ENCODE measurements at places on chromosomes 13 and 19. TPM values are rescaled to one million over a fixed set of nuclear protein-coding genes. Genes with fewer than 3 reads are reported as not detected.

OR7D2 gene
- total RNA-seq, result 0.25 TPM

DNA sequence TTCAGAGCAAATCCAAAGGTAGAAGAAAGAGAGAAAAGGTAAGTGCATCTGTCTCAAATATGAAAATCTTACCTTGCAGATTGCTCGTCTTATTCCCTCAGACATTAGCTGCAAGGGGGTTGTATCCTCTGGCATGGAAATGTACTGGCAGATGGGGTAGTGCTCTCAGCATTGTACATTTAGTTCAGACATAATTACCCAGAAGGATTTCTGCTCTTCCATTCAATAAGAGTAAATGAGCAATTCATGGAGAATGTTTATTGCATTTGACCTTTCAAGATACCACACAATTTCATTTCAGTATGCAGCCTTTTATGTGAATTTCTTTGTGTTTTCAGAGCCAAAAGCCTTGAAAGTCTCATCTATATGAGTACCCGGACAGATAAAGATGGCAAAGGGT, 63.8 kb downstream of the SCEL start:
- DNase-seq, result no peak

DNA sequence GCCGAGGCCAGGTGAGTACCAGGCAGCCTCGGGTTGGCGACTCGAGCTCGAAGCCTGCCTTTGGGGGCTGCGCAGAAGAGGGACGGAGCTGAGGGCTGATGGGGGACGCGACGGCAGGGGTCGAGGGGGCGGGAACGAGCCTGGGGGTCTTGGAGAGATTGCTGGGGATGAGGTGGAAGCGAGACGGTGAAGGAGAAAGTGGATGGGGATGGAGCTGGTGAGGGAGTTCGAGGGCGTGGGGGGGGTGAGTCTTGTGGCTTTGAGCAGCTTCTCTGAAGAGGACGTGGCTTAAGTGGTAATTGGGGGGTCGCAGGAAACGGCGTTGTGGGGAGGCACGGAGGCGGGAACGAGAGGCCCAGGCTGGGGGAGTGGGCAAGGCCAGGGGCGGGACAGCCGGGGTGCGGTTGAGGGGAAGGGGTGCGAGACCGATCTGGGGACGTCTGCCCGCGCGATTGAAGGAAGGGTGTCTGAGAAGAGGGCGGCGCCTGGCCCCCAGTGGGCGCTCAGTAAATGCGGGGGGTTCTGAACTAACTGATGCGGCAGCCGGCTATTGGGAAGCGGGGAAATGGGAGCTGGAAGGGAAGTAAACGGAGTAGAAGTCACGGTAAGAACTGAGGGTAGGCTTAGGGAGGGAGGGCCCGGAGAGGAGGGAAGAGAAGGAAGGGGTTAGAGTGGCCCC, 426 bp downstream of the MYO9B start:
- DNase-seq, result peak; percentile 57

ZNF534 gene
- not detected for total RNA-seq

DNA sequence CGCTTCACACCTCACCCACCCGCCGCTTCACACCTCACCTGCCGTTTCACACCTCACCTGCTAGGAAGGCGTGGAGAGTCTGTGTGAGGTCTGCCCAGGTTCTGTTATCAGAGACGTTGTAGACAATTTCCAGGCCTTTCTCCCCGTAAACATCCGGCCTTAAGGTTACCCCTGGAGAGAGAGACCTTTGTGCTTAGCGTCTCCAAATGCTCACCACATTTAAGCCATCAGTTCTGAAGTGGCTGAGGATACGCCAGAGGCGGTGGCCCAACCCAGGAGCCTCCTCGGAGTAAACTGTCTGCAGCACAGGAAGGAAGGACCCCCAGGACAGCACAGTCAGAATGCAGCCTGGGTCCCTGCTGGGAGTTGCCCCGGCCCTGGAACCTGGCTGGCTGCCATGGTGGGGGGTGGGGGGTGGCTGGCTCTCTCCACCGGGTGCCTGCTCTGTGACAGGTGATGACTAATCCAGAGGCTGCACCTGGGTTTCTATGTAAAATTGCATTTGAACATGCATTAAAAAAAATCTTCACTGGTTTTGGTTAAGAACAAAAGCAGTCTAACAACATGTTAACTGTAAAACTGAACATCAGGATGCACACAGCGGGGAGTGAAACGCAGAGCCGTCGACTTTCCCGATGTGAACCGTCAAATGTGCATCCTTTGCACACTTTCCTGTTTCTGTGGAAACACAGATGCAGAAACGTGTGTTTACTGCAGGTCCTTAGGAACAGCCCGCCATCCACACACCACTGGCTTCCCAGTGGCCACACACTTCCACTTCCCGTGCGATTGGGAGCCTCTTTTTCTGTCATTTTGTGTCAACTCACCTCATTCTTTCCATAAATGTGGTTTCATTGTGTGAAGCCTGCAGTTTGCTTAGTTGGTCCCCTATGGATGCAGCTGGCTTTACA, 4.5 kb downstream of the ATP4B start:
- DNase-seq, result peak; percentile 45

DNA sequence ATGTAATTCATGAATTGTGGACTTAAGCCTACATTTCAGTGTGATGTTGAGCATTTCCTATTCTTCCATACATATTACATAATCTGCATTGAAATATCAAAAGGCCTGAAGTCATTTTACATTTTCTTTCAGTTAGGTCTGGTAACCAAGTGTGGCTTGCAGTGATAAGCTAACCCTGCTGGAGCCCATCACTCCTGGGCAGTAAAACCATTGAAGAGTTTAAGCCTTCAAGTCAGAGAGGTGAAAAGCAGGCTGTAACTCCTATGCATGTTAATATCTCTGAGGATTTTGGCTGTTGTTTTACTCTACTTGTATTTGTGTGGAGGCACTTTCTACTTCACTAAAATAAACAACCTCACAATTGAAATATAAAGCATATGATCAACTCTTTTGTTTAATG, 248.8 kb downstream of the SLITRK5 start:
- DNase-seq, result no peak

- peak; percentile 68 for DNase-seq
Measured at GRCh38 chr13:20495087-20496023, 30.3 kb downstream of the CRYL1 start.

PROZ gene
- total RNA-seq, result not detected

NLRP7 gene
- not detected for total RNA-seq

DNA sequence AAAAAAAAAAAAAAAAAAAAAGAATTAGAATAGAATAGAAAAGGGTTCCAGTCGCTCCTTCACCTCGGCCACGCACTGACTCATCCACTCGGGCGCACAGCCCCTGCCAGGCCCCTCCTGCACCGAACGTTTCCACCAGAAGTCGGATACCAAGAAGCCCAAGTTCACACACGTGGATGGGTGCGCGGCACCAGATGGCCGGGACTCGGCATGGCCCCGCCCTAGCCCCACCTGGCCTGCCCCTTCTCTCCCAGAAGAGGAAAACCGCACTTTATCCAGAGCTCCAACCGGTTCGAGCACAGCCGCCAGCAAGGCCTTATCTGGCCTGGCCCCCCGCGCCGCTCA, 5.9 kb downstream of the PRR36 start:
- DNase-seq, result no peak

CEACAM1 gene
- total RNA-seq, result 10.9 TPM

GRCh38 chr19:42295831-42296525, 6.0 kb upstream of the PRR19 start:
- peak; percentile 68 for DNase-seq

DNA sequence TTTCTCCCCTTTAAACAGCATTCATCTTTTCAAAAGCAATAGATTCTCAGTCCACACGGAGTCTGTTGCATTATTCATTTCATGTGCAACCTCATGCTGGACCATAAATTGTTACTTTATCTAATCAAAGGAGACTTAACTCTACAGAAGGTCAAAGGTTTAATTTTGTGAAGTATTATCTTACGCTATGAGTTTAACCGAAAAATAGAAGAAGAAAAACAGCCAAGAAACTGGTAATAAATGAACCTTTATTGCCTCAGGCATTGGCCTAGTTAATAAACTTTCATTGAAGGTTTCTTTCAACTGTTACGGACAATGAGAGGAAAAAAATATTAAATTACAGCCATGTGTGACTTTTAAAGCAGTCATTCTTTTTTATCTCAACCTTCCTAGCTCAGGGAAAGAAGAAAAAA, 223.6 kb downstream of the DACH1 start:
- DNase-seq, result no peak

- DNase-seq, result no peak
Measured at GRCh38 chr13:74871369-74872070, 610.4 kb downstream of the TBC1D4 start.

C19orf85 gene
- not detected for total RNA-seq

GNG7 gene
- 0.64 TPM for total RNA-seq

- DNase-seq, result peak; percentile 28
Measured at GRCh38 chr19:4077800-4078684, 11.3 kb upstream of the ZBTB7A start.

DLEU7 gene
- not detected for total RNA-seq

OR4F17 gene
- total RNA-seq, result not detected

- peak; percentile 51 for DNase-seq
Measured at GRCh38 chr13:105463011-105463501, 1072.4 kb downstream of the EFNB2 start.

GRCh38 chr19:15107061-15108010, at the start of gene SYDE1:
Gene SYDE1 (plus strand): TSS chr19:15107401. CDS start chr19:15107434, 33 bp downstream.
- DNase-seq, result peak; percentile 44
